ENCODE measurements at places on chromosomes 2 and 18. TPM values are rescaled to one million over a fixed set of nuclear protein-coding genes. Genes with fewer than 3 reads are reported as not detected.

HOXD12 gene
- not detected for total RNA-seq

DNA sequence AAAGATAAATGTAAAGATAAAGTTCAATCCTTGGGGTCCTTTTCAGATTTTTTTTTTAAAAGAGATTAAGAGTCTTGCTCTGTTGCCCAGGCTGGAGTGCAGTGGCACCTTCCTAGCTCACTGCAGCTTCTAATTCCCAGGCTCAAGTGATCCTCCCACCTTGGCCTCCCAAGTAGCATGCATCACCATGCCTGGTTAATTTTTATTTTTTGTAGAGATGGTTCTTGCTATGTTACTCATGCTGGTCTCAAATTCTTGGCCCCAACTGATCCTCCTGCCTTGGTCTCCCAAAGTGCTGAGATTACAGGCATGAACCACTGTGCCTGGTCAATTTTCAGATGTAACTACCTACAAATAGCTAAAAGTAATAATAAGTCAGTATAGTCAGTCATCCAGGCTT is 21.1 kb downstream of the NFE2L2 start:
- H3K36me3 ChIP-seq: peaks cover 12% of the 10 kb centered on the region
- peak overlapping the region; percentile 63 for H3K4me3 ChIP-seq
- peaks cover 94% of the 10 kb centered on the region for H3K4me1 ChIP-seq
- H3K27ac ChIP-seq: peak overlapping the region; percentile 66

GRCh38 chr2:170815746-170816503 is 762 bp upstream of the GAD1 start:
- H3K4me3 ChIP-seq: peak overlapping the region; percentile 90
- peak; percentile 80 for DNase-seq
- no peaks in the 10 kb centered on the region for H3K36me3 ChIP-seq
- H3K27me3 ChIP-seq: peaks cover 55% of the 10 kb centered on the region
- peak overlapping the region; percentile 55 for H3K27ac ChIP-seq

DNA sequence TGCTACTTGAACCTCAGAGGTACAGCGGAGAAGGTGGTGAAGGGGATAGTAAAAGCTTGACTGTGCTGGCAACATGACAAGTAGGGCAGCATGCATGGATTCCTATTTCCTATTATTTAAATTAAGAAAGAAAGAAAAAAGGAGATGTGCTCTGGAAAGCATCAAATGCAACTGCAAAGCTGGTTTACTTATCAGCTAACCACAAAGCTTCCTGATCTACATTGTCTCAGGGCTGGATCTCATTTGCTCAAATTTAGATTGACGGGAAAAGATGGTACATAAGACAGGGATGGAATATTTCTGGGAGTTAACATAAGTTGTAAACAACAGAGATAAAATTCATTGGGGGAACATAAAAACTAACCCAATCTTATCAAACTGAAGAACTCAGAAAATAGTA is 178.0 kb downstream of the RIT2 start:
- H3K4me1 ChIP-seq: no peaks in the 10 kb centered on the region
- H3K4me3 ChIP-seq: no peak overlapping the region
- H3K27me3 ChIP-seq: no peaks in the 10 kb centered on the region
- no peak for DNase-seq
- no peak overlapping the region for H3K27ac ChIP-seq
- no peaks in the 10 kb centered on the region for H3K36me3 ChIP-seq

DNA sequence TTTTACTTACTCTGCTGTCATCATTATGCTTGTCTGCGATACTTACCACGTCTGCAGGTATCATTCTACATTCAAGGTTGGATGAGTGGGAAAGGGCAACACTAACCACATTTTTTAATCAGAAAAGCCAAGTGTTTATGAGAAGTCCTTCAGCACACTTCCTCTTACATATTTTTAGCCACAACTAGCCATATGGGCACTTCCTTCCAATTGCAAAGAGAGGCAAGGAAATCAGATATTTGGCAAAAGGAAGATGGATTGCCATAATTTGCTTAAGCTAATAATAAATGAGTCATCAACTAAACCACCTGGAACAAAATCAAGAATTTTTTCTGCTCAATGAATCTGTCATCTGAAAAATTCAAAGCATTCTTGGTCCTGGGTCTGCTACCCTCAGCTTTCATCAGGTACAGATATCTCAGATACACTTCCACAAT is 16.7 kb upstream of the MRO start:
- DNase-seq: no peak
- H3K4me1 ChIP-seq: no peaks in the 10 kb centered on the region
- no peak overlapping the region for H3K4me3 ChIP-seq
- no peak overlapping the region for H3K27ac ChIP-seq

- no peak overlapping the region for H3K4me3 ChIP-seq
- no peaks in the 10 kb centered on the region for H3K36me3 ChIP-seq
- no peaks in the 10 kb centered on the region for H3K27me3 ChIP-seq
Observed at GRCh38 chr2:182496596-182496995, 69.8 kb upstream of the PDE1A start.

SERPINB4 gene
- not detected for total RNA-seq

PLB1 gene
- total RNA-seq: 0.72 TPM

Measured in activated T-cell treated with anti-CD3 and anti-CD28 coated beads, Interleukin-2, amount 50 U/mL, for 72 hours (primary cell).